ENCODE measurements at places on chromosomes 16 and 17.

GRCh38 chr17:21005367-21005766 lies 37.4 kb downstream of the USP22 start:
- no peak for DNase-seq

DNA sequence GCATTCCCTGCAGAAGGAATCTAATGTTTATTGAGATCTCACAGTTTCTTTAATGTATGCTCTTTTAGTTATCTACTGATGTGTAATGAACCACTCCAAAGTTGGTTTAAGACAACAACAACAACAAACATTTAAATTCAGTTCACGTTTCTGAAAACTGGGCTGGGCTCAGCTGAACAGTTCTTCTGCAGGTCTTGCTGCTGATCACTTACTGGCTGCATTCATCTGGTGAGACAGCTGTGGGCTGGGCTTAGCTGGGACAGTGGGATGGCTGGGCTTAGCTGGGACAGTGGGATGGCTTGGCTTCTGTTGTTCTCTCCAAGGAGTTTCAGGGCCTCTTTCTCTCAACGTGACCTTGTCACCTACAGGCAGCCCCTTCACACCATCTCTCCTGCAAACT lies 544.3 kb upstream of the CDH5 start:
- DNase-seq, result no peak

GRCh38 chr17:44209786-44210341 lies 9.6 kb downstream of the UBTF start:
- no peak for DNase-seq

DNA sequence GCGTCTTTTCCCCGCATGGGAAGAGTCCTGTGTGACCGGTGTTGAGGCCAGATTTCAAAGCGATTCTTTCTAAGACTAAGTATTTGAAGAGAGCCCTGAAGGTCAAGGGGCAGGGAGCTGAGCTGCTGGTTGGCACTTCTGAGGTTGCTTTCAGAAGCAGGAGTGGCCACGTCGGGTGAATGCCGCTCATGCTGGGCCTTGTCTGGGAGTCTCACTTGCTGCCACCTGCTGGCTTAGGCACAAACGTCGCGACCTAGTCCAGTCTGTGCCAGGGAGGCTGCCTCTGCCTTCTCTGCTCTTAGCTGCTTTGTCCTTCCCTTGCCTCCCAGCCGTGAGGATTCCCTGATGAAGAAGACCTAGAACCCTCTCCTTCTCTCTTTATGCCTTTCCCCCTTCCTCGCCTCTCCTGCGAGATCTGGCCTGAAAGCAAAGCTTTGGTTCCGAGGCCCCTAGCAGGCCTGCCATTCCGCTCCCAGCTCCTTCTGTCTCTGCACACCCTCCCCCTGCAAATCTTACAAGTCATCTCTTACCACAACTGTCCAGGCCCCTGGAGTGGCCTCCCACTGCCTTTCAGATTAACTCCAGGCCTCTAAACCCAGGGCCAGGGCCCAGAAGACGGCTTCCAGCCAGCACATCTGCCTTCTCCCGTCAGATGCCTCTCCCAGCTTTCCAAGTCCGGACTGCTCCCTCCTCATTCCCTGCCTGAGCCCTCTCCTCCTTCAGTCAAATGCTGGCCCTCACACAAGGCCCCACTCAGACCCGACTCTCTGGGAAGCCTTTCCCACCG lies 11.4 kb downstream of the CTNS start:
- DNase-seq, result peak; percentile 56

DNA sequence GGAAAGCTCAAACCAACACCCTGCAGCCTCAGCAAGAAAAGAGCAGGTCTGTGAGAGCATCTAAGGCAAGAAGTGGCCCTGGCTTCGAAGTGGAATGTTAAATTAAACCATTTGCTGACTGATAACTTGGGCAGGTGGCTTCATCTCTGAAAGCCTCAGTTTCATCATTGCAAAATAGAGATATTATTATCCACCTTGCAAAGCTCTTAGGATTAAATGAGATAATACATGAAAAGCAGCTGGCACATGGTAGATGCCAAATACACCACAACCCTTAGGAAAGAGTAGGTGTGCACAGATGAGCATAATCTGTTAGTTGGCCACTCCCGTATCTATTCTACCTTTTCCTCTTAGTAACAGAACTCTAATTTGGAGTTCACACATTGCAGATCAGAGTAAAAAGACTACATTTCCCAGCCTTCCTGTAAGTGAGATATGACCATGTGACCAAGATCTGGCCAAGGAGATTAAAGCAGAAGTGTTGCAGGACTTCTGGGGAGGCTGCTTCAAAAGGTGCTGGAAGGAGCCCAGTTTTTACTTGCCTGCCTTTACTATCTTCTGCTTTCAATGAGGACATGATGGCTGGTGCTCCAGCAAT lies 288.7 kb downstream of the SOX9 start:
- no peak for DNase-seq

- DNase-seq, result no peak
These were observed 47.6 kb downstream of the CDH1 start for GRCh38 chr16:68784721-68785120.

DNA sequence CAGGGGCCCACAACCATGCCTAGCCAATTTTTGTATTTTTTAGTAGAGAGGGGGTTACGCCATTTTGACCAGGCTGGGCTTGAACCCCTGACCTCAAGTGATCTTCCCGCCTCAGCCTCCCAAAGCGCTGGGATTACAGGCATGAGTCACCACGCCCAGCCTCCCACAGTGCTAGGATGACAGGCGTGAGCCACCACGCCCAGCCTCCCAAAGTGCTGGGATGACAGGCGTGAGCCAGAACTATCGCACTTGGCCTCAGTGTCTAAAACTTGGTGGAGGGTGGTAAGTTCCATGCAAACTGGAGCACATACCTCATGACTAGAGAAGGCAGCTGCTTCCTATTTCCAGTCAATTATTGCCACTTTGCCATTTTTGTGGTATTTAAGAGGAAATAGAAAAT lies 7.1 kb downstream of the HSD17B2 start:
- no peak for DNase-seq

- no peak for DNase-seq
These were observed 119.5 kb downstream of the MSI2 start for GRCh38 chr17:57375770-57376225.

DNA sequence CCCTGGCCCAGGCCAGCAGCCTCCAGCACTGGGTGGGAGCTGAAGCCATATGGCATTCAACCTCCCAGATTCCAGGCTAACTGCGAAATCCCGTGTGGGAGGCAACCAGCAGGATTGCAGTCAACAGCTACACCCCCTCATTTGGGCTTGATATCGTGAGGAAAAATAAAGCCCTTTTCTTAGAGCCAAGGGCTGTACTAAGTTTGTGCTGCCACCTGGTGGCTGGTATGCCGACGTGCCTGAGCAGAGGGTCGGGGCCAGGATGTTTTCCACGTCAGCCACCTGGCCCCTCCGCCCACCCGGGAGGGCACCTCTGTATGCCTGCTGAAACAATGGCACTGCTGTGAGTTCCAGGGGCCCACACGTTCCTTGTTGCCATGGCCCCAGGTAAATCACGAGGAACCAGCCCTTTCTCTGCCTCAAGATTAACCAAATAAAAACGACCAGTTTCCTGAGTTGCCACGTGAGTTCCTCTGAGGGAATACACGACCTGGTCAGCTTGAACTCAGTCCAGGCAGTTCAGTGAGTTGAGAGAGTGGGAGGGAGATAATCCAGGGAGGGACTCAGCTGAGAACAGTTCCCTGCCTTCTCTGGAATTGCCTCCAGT lies 9.0 kb downstream of the TMEM98 start:
- DNase-seq, result peak; percentile 50

DNA sequence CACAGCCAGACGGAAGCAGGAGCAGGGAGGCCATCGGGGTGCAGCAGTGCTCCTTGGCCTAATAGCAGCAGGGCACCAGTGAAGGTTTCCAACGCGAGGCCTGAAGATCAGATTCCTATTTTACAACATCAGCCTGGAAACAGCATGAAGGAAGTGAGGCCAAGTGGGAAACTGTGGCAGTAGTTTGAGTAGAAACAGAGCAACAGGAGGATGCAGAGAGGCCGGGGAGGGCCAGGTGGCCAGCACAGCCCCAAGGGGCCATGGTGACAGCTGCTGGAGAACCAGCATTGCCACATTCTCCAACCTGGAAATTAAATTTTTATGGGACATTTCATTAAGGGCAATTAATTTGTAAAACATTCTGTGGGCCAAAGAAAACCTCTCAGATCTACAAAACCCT lies 3.4 kb upstream of the ANKRD11 start:
- no peak for DNase-seq

- DNase-seq, result peak; percentile 74
These were observed 2.1 kb upstream of the IRX5 start for GRCh38 chr16:54928411-54929089.

DNA sequence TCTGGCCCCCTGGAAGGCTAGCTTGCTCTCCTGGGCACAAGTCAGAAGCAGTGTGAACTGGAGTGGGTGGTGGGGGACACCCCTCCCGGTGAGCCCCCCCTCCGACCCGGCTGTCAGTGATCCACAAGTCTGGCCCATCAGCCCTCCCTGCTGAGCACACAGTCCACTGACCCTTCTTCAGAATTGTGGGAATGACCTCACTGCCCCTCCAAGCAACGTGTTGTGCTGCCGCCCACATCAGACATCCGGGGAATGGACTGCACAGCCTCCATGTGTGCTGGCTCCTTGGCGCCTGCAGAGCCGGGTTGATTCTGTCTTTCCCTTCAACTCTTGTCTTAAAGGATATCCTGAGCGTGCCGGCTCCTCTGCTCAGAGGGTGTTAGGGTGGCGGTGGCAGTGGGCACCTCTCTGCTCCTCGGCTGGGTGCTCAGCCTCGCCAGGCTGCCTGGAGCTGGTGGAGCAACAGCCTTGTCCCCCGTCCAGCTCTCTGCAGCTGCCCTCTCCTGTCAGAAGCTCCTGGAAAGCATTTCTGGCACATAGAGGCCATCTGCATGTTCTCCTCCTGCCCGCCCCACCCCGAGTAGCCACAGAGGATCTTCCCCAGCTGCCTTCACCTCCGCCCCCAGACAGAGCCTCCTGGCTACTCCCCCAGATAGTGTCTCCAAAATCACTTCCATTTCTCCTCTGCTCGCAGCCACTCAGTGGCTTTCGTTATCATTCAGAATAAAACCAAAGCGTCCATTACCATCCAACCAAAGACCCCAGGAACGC lies 19.8 kb downstream of the NPTX1 start:
- no peak for DNase-seq

- DNase-seq, result no peak
These were observed 9.5 kb downstream of the ZNF764 start for GRCh38 chr16:30548416-30549253.

- DNase-seq, result no peak
These were observed 22.3 kb downstream of the BAIAP2 start for GRCh38 chr17:81057079-81057730.

DNA sequence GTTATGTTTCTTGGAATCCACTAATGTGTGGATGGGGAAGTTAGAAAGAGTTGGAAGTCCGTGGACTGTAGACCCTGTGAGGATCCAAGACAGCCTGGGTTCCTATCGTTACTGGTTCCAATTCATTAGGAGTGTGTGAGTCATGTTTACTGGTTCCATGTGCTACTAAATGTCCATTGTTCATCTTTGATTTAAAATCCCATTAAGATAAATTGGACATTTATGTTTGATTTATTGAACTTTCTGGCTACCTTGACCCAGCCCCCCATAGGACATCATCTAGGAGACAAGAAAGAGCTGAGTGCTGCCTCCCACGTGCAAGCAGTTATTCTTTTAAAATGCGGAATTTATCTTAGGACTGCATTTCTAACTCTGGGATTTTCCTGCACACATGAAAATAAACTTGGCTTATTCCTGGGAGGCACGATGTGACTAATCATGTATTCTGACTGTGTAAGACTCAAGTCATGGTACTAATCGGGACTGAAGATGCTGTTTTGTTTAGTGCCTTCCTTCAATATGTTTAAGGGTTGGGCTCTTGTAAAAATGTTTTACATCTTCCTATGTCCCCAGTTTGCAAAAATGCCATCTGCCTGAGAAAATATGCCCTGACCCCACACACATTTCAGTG lies 53.4 kb downstream of the RGS9 start:
- DNase-seq, result peak; percentile 78

- DNase-seq, result peak; percentile 32
These were observed 29.9 kb downstream of the PARN start for GRCh38 chr16:14600164-14600563.

DNA sequence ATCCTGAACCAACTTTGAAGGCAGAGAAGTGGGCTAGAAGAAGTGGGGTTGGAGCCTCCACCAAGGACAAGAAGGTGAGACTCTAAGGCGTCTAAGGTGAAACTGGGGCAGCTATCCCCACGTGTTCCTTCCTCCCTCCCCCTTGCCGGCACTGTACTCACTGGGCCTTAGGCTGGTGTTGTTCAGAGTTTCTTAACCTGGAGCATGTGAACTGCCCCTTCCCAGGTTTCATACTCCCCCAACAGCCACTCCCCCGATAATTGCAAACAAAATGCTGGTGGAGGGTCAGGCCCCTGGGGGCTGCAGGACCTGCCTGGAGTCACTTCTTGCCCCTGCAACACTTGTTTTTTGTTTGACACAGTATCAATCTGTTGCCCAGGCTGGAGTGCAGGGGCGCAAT lies 7.3 kb upstream of the SOCS3 start:
- no peak for DNase-seq

DNA sequence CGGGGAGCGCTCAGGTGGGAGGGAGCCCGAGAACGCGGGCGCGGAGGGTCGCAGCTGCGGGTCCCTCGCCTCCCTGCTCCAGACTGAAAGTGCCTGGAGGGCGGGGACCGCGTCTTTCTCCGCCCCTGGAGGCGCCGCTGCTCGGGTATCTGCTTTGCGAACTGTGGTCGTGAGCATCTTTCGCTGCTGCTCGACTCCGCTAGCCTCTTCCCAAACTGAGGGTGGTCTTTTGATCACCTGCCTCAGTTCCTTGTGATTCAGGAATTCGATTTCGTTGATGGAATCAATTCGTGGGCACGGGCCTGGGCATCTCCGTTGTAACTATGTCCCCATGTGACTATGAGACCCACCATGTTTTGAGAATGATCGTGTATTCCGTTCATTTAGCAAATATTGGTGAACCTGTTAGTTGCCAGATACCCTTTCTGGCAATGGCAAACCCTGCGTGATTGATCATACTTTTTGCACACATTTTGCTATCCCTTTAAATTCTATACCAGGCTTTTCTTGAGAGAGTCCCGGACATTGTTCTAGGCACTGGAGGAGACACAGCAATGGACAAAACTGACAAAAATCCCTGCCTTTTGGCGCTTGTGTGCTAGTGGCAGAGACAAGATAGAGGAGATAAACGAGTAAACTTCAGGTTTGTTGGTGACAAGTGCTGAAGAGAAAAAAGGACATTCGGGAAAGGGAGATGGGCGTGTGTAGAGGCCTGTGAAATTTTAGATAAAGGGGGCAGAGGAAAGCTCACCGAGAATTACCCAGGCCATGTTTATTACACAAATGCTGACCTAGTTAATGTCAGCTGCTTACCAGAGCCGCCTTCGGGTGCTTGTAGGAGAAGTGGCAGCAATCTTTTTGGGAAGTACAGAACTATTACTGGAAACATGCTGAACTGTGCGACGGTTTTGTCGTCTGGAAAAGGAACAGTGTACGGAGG lies 948 bp downstream of the UTP18 start:
- DNase-seq, result peak; percentile 42

DNA sequence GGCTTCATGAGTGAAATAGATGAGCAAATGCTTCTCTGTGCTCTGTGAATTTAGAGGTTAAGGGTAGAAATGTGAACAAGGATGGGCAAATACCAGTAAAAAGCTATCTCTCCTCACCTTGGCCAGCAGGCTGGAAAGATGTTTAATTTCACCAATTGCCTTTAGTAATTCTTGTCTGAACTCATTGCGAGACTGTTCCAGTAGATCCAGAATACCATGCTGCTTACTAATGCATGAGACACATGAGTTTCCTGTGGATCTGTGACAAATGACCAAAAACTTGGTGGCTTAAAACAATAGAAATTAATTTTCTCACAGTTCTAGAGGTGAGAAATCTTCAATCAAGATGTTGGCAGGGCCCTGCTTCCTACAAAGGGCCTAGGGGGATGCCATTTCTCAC lies 9.3 kb upstream of the ZNF624 start:
- DNase-seq, result peak; percentile 34

All from fibroblast of skin of back (primary cell).